Activated CD4-positive, alpha-beta T cell treated with anti-CD3 and anti-CD28 coated beads, Interleukin-2, amount 10 ng/mL, durations not matched to agents 24 days and 14 days (primary cell): ENCODE measurements at places on chromosomes 1 and 21.

GRCh38 chr1:208089761-208090370 lies 154.3 kb downstream of the PLXNA2 start:
- no peak for DNase-seq

GRCh38 chr1:187122566-187122965 lies 293.8 kb downstream of the PLA2G4A start:
- no peak for DNase-seq

DNA sequence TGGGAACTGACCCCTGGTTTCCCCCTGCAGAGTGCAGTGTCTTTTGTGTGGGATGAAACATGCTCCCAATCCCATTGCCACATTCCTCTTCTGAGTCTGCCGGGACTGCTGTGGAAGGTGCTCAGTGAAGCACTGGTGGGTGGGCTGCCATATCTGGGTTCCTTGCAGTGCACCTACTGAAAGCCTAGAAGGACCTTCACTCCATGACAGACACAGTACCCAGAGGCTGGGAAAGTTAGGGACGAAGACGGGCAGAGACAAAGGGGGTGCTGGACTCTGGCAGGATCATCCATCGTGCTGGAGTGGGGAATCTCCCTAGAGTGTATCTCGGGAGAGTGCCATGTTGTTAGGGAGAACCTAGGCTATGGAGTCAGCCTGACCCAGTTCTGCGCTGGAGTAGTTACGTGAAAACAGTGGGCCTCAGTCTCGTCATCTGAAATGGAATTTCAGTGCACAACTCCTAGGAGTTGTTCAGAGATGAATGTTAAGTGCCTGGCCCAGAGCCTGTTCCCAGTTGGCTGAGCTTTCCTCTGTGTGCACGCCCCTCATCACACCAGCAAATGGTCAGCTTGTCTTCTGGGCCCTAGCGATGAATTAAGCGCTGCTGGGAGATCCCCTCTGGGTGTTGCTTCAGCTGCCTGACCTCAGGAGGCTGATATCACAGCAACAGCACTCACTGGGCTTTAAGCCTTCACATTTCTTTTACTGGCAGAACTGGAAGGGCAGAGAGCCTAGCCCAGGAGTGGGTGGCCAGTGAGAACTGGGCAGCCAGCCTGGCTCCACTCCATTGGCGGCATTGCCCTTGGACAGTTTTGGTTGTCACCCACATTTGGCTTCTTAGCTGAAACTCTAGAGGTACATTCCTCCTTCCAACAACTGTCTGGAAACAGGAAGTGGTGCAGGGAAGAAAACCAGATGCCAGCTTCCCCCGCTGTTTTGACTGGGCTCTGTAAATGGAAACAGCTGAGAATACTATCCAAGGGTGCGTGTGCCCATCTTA lies 479.8 kb upstream of the VAMP3 start:
- peak; percentile 37 for DNase-seq

DNA sequence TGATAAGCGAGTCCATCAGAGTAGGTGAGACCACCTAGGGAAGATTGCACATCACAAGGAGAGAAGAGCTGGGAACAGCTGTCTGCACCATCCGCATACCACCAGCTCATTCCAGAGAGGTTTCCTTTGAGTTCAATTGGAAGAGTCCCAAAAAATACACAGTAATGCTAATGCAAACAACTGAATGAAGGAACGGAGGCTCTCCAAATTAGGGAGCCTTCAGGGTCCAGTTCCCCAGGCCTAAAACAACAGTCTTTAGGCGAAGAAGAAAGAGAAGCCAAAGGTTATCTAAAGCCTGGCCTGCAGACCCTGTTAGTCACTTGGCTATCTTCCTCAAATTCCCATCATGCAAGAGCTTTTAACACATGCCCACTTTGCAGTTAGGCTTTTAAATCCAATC lies 246.4 kb downstream of the PBX1 start:
- no peak for DNase-seq

DNA sequence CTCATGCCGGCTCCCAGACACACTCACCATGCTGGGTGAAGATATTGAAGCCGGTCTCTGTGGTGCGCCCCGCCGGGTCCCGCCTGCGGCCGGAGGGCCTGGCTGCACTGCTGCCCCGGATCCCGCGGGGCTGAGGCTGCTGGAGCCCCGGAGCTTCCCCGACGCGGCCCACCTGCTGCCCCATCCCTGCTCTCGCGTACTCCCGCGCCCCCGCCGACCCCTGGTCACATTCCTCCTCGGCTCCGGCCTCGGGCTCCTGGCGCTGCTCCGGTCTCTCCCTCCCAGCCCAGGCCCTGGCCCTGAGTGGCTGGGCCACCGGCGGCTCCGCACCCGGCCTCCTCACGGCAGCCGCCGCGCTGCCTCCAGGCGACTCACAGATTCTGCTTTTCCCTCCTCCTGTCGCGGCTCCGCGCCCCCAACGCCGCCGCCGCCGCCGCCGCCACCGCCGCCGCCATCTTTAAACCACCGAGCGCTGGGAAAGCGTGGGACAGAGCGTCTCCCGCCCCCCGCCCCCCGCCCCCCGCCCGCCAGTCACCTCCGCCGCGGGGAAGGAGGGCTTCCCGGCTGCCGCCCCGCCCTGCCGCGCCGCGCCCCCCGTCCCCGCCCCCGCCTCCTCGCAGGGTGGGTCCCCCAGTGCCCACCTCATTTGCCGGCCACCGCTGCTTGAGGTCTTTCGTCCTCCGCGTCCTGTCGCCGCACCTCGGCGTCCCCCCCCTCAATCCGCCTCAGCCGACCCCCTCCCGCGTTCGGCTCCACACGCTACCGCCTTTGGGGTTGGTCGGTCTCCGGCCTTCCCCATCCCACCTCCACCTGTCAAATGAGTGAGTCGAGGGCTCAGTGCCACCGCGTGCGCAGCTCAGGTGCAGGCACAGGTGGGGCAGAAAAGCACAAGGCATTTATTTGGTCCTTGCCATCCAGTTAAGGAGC lies at the start of gene ABL2:
TSS of gene ABL2 (minus strand) at position 464 of the 927 bp plus-strand sequence. CDS start at position 184, 280 bp downstream.
- peak; percentile 88 for DNase-seq

- DNase-seq: no peak
Measured at GRCh38 chr1:15755021-15755645, 3.5 kb upstream of the FBLIM1 start.

DNA sequence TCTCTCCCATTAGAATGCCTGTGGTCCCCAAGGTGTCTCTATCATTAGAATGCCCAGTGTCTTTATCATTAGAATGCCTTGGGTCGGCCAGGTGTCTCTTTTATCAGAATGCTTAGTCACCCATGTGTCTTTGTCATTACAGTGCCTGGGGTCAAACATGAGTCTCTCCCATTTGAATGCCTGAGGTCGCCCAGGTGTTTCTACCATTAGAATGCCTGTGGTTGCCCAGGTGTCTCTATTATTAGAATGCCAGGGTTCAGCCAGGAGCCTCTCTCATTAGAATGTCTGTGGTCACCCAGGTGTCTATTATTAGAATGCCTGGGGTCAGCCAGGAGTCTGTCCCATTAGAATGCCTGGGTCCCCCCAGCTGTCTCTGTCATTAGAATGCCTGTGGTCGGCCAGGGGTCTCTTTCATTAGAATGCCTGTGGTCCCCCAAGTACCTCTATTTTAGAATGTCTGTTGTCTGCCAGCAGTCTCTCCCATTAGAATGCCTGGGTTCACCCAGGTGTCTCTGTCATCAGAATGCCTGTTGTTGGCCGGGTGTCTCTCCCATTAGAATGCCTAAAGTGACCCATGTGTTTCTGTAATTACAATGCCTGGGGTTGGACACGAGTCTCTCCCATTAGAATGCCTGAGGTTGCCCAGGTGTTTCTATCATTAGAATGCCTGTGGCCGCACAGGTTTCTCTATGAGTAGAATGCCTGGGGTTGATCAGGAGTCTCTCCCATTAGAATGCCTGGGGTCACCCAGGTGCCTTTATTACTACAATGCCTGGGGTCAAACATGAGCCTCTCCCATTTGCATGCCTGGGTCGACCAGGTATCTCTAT lies 57.1 kb downstream of the RNF187 start:
- DNase-seq: no peak

- no peak for DNase-seq
Measured at GRCh38 chr1:38028671-38029070, 16.1 kb downstream of the UTP11 start.

DNA sequence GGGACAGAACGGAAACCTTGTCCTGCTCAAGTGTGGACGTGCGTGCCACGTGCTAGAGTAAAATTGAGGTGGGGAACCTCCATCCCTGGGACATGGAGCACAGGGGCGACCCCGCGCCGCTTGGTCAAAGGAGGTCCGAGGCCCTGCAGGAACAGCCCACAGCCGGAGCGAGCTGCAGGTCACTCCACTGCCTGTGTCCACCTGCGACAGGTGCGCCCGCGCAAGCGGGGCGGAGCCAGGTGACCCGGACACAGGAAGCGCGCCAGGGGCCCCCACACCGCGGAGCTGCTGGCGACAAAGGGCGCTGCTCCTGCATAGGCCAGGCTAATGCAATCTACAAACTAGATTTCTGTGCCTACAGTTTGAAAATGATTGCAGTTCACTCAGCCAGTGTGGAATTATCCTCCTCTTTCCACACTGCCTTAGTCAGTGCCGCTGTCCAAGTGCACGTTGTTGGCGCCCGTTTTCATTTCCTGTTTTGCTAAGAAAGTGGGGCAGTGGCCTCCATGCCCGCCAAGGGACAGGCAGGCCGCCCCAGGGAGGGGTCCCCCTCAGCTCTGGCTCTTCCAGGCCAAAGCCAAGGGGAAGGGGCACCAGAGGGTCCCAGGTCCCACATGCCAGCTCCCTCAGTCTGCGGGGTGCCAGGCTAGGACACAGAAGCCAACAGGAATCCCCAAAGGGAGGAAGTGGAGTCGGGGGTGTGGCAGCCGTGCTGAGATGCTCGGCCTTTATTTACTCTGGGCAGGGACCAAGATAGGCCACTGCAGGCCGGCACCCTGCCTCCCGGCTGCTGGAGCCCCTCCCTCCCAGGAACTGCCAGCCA lies 4.3 kb upstream of the NADK start:
- peak; percentile 75 for DNase-seq

- no peak for DNase-seq
Measured at GRCh38 chr21:26753822-26754221, 91.4 kb downstream of the ADAMTS1 start.

- DNase-seq: no peak
Measured at GRCh38 chr1:113223040-113223439, 150.0 kb downstream of the LRIG2 start.

GRCh38 chr1:6888268-6888667 lies 103.0 kb downstream of the CAMTA1 start:
- no peak for DNase-seq

GRCh38 chr1:37602750-37603694 lies 7.3 kb upstream of the GNL2 start:
- peak; percentile 81 for DNase-seq

DNA sequence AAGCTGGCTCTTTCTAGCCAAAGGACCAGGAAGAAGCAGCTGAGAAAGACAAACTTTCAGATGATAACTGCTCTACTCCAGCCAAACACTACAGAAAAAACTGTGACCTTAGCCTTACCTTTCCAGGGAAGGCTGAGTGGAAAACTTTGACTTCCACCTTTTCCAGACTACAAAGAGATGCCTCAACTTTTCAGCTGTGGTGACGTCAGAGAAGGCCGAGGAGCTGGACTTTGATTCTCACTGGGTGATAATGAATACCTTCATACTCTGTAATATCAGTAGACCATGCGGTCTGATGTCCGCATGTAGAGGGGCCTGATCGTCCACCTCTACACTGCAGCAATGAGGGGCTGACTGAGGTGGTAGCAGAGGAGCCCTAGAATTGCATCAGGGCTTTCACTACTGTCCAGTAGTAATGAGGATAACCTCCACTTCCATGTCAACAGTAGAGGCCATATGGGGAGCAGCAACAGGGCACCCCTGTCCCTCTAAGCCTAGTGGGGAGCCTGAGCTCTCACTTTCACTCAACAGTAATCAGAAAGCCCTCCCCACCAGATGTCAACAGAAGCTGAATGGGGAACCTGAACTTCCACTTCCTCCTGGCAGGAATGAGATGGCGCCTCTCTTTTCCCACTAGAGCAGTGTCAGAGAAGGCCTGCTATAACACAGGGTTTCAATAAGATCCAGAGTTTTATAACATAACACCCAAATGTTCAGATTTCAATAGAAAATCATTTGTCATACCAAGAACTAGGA lies 28.4 kb upstream of the PADI1 start:
- no peak for DNase-seq
